ENCODE measurements at places on chromosomes 3 and 15.

- no peak for DNase-seq
Measured at GRCh38 chr3:48756640-48757039, 39.6 kb upstream of the IP6K2 start.

- DNase-seq = no peak
Measured at GRCh38 chr3:128340198-128340903, 126.3 kb downstream of the DNAJB8 start.

GRCh38 chr15:42056934-42057798 lies 36.3 kb upstream of the PLA2G4E start:
- DNase-seq = no peak

- DNase-seq = no peak
Measured at GRCh38 chr3:177538048-177538749, 340.9 kb upstream of the TBL1XR1 start.

- DNase-seq = no peak
Measured at GRCh38 chr15:35565901-35566300, 19.9 kb upstream of the DPH6 start.

DNA sequence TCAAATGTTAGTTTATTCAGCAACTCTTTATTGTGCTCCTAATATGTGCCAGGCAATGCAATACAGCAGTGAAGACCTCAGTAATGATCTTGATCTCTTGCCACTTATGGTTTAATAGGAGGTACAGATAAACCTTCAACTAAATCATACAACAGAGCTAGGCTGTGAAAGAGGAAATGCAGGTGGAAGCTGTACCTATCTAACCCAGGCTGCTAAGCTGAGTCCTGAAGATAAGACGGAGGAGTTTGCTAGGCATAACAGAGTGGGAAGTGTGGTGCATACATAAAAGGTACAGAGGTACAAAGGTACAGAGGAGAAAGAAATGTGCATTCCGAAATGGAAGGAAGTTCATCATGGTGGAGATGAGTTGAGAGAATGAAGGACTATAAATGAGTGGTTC lies 35.0 kb downstream of the KBTBD8 start:
- no peak for DNase-seq

- DNase-seq = no peak
Measured at GRCh38 chr3:102037209-102037608, 187.9 kb downstream of the NFKBIZ start.

All from stimulated activated CD8-positive, alpha-beta memory T cell treated with anti-CD3 and anti-CD28 coated beads, Interleukin-15, amount 100 ng/mL, for 1 hour (primary cell).